Left kidney (tissue), 8 donors: ENCODE measurements at places on chromosomes 7 and 10. TPM values are rescaled to one million over a fixed set of nuclear protein-coding genes. Genes with fewer than 3 reads are reported as not detected.

DNA sequence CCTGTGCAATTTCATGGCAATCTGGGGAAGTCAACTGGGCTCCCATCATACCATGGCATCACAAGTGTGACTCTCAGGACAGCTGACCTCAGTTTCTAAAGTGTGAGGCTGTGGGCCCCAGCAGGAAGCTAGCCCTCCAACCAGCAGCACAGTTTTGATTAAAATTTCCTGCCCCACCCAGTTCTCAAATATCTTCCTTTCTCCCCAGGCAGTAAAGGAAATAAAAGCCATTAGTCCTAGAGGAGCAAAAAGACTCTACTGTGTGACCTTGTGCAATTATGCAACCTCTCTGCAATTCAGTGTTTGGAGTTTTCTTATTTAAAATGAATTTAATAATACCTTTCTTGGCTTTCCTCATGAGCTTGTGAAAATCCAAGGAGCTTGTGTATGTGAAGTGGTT is 143.1 kb upstream of the CDCA7L start:
- no peak for DNase-seq

GRCh38 chr10:45602082-45602730 is 70.4 kb downstream of the ZFAND4 start:
- no peak for DNase-seq

CCL26 gene
- not detected for polyA plus RNA-seq

KAT6B gene
- polyA plus RNA-seq: 53.6 TPM

GRCh38 chr10:112335111-112335867 is 38.6 kb upstream of the ACSL5 start:
- DNase-seq: no peak

DNA sequence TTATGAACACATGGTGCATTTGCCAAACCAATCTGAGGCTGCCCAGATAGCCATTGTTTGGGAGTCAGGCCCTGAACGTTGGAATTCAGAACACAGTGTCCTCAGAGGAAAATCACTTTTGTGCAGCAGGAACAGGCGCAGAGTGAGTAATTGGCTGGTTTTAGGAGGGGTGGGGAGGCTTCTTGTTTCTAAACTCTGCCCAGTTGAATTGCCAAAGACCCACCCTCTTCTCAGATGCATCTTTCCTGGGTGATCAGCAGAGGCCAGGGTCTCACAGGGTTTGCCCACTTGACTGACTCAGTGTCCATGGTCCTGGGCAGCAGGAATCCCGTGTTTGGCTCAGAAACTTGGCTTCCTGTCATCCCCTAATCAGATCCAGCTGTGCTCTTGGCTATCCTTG is 24.3 kb downstream of the PRLHR start:
- no peak for DNase-seq

NRAP gene
- not detected for polyA plus RNA-seq
